ENCODE measurements at places on chromosomes 1 and 21.

GRCh38 chr21:41254090-41254700 lies 62.4 kb upstream of the FAM3B start:
- DNase-seq, result no peak

DNA sequence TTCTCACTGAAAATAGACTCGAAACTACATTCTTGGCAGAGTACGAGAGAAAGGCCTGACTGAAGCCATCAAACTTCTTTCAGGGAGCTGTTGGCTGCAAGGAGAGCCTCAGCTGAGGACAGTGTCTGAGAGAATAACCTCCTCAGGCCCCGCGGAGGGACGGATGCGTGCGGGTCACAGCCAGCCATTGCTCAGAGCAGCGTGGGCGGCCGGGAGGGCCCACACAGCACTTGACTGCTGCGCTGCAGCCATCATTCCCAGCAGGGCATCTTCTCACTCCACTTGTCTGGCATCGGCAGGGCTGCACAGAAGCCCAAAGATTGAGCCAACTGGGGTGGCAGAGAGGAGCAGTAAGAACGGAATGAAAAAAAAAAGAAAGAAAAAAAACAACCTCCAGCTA lies 113.5 kb downstream of the XCL2 start:
- DNase-seq, result peak; percentile 7

- DNase-seq, result no peak
Measured at GRCh38 chr1:114219172-114219868, 65.7 kb upstream of the SYT6 start.

GRCh38 chr1:37622131-37622530 lies 12.6 kb downstream of the RSPO1 start:
- no peak for DNase-seq

GRCh38 chr1:72369069-72369757 lies 86.9 kb upstream of the NEGR1 start:
- DNase-seq, result no peak

DNA sequence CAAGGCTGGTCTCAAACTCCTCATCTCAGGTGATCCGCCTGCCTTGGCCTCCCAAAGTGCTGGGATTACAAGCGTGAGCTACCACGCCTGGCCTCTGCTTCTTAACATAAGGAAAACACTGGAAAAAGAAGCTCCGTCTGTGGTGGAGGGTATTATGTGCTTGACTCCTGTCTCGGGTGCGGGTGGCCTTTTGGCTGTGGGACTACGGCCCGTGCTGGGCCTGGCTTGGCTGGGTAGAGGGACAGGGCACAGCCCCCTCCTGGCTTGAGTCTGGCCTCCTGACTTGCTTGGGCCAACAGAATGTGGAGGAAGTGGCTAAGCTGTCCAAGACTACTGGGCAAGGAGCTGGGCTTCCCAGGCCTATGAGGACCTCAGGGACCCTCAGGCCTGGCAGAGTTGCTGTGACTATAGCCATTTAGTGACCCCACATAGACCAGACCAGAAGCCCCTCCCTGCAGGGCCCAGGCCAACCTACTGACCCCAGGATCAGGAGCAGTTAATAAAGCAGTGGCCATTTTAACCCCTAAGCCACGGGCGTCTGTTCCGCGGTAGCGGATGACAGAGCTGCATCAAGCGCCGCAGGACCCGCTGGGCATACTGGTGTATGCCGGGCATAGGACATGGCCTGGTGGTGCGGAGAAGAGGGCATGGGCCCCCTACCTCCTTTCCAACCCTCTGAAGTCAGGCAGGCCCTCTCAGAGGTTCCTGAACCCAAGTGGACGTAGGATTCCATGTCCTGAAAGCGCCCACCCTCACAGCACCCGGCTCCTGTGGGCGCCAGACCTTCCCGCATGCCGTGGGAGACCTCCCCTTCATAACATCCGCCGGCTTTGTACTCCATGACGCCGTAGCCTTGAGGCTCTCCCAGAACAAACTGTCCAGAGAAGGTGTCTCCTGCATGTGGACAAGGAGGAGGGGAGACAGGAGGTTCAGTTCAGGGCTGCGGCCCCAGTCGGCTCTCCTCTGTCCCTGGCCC lies 4.4 kb downstream of the MORN1 start:
- DNase-seq, result no peak

DNA sequence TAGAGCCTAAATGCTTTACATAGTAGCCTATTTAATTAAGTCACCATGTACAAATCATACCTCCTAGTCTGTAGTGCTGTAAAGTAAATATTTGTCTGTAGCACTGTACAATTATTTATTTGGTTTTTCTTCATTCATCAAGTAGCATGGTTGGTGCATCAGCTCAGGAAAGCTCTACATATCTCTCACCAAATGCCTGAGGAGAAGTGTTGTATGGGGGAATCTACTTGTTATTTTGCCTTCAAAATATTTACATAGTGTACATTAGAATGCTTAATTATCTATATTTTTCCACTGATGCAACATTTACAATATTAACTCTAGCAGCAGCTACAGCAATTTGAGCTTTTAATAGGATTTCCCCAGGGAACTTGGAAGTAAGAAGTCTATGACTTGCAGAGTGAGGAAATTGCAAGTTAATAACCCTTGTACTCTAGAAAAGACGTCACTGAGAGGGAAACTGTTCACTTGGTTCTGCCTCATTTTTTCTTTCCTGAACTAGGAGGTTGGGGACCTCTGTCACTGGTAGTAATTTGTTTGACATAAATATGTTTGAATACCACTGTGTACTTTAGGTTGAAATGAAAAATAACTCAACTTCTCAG lies 207.4 kb downstream of the PDE4B start:
- no peak for DNase-seq

GRCh38 chr21:28671549-28672195 lies 321.0 kb downstream of the LTN1 start:
- DNase-seq, result no peak

DNA sequence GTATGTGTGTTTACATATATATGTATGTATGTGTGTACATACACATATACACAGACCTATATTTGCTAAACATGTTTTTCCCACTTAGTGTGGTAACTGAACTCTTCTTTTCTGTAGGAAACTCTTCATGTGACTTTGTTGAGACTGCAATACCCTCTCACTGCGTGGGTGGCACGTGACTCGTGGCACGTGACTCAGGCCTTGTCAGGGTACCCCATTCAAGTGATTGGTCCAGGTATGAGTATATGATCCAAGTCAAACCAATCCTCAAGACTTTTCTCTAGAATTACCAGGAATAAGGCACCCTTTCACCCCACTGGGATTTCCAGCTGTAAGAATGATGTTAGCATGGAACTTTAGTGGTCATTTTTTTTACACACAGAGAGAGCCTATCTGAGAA lies 149.2 kb upstream of the KCNK2 start:
- DNase-seq, result no peak

DNA sequence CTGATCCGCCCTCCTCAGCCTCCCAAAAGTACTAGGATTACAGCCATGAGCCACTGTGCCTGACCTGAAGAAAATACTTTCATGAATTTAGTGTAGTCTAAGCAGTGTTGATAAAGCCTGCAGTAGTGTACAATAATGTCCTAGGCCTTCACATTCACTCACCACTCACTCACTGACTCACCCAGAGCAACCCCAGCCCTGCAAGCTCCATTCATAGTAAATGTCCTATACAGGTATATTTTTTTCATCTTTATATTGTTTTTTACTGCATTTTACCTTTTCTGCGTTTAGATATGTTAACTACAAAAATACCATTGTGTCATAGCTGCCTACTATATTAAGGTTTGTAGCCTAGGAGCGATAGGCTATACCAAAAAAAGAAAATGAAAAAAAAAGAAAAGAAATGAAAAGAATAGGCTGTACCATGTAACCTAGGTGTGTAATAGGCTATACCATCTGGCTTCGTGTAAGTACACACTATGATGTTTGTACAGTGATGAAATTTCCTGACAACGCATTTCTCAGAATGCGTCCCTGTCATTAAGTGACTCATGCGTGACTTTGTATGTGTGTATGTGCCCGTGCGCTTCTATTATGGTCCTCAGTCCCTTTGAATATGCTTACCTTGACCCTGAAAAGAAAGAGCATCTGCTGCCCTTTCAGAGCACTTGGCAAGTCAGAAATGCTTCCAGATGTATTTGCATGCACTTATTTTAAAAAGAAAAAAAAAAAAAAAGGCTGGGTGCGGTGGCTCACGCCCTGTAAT lies 9.2 kb upstream of the SLAMF8 start:
- DNase-seq, result no peak

GRCh38 chr1:18443587-18444520 lies 36.9 kb upstream of the KLHDC7A start:
- no peak for DNase-seq

GRCh38 chr1:84936116-84936810 lies 43.3 kb upstream of the LPAR3 start:
- DNase-seq, result peak; percentile 30

- no peak for DNase-seq
Measured at GRCh38 chr21:14600569-14601297, 54.6 kb upstream of the SAMSN1 start.

GRCh38 chr1:23908453-23909341 lies 4.5 kb downstream of the CNR2 start:
- no peak for DNase-seq

GRCh38 chr1:21089731-21090130 lies 87.0 kb downstream of the EIF4G3 start:
- no peak for DNase-seq

GRCh38 chr1:87951852-87952251 lies 623.2 kb downstream of the LMO4 start:
- no peak for DNase-seq

GRCh38 chr1:31663622-31664452 lies 19.2 kb upstream of the PEF1 start:
- no peak for DNase-seq

- no peak for DNase-seq
Measured at GRCh38 chr1:240722788-240723187, 110.8 kb upstream of the GREM2 start.

DNA sequence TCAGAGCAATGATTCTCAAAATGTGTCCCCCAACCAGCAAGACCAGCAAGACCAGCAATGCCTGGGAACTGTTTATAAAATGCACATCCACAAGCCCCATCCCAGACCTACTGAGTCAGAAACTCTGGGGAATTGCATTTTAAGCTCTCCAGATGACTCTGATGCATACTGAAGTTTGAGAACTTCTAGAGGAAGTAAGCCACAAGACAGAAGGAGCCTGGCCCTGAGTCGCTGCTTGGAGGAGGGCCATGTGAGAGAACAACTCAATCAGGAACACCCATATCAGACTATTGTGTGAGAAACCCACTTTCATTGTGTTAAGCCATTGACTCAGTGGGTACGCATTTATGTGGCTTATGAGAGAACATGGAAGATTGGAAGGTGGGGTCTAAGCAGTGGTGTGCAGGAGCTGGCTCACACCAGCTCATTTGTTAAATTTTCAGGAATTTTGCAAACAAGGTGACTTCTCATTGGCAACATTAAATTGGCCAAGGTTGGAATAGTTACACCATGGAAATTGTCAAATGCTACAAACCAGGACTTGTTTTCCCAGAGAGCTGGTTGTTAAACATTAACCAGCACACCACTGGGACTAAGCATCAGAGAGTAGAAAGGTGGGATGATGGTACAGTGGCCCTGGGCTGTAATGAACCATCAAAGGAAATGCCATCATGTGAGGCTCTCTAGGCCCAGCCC lies 38.9 kb downstream of the ATP1A1 start:
- DNase-seq, result no peak

DNA sequence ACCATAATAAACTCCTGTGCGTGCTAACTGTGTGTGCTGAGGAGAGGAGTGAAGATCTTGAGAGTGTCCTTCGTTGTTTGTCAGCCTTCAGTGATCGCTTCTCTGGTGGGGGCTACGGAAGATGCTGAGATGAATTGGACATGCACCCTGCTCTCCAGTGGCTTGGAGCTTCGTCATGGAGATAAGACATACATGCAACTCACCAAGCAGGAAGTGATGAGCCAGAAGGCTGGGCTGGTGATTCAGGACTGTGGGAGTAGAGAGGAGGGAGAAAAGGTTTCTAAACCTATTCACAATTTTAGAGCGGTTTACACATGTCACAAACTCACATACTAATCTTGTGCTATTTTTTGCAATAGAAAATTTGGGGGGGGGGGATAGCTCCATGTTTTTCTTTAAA lies 128.9 kb upstream of the ADAR start:
- DNase-seq, result no peak

DNA sequence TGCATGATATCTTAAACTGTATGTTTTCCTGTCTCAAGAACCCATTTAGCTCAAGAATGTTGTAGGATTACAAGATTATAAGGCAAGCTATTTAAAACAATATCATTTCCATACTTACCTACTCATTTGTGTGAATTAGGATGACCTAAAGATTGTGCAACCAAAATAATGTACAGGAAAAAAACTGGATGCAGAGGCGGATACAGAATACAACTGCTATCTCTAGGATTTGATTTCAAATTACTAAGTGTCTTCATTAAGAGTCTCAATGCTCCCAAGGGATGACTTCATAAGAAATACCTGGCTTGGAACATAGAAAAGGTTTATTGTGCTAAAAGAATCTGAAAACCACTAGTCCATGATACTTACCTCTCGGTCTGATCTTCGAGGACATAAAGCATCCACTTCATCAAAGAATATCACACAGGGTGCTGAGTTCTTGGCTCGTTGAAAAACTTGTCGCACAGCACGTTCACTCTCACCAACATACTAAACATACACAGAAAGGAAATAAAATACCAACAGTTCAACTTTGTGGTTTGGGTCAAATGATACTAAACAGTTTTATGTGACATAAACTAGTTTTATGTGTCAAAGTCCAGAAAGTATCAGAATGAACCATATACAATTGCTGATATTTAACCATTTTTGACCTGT lies 54.9 kb downstream of the NVL start:
- DNase-seq, result no peak

GRCh38 chr21:42038826-42039425 lies 28.8 kb upstream of the ZBTB21 start:
- no peak for DNase-seq

DNA sequence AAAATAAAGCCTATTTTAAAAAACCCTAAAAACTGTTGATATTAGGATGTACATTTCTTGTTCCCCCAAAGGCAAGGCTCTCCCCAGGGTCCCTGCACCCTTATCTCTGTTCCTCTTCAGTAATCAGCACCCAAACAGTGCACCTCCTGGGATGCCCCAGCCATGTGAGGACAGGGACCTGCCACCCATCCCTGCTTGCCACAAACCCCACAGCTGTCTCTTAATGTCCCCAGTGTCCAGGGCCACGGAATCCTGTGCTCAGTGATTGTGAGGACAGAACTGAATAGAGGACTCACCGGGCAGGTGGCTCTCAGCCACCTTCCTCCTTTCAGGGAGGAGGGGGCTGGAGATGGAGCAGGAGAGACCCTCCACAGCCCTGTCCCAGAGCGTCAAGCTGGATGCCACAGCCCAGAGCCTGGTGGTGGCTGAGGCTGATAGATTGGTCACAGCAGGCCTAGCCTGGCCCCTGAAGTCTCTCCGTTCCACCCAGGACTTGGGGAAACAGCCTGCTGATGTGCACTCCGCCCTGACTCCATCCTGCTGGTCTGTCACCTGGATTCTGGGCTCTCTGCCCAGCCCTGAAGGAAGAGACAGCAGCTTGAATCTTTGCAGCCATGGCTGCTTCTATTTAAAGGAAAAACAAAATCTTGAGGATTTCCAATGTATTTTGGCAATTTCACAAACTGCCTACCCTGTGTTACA lies 23.1 kb downstream of the RNF187 start:
- DNase-seq, result no peak

- DNase-seq, result no peak
Measured at GRCh38 chr1:40973912-40974311, 5.6 kb upstream of the CTPS1 start.

Measured in occipital lobe (tissue), 3 donors.